ENCODE measurements at places on chromosomes 11 and 22. TPM values are rescaled to one million over a fixed set of nuclear protein-coding genes. Genes with fewer than 3 reads are reported as not detected.

DNA sequence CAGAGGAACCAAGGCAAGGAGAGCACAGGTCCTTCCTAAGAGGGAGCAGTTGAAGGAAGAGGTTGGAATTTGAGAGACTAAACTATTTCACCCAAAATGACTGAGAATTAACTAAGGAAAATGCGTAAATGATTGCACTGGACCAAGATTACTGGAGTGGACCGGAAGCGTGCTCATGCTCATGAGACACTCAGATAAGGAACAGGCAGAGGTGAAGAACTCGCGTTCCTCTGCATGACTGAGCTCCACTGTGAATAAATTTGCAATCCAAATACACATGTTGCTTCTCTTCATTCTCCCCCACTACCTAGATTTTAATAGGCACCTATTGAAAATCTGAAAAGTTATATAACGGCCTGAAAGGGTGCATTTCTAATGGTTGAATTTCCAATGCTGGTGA, 207.0 kb downstream of the KIRREL3 start:
- DNase-seq, result no peak
- H3K36me3 ChIP-seq, result no peaks in the 10 kb centered on the region
- no peak overlapping the region for H3K27ac ChIP-seq
- peaks cover 6% of the 10 kb centered on the region for H3K27me3 ChIP-seq

GRCh38 chr22:32059426-32059825, 16.4 kb downstream of the SLC5A1 start:
- H3K4me3 ChIP-seq, result no peak overlapping the region
- H3K27me3 ChIP-seq, result peaks cover 33% of the 10 kb centered on the region
- H3K27ac ChIP-seq, result no peak overlapping the region
- DNase-seq, result no peak

GRCh38 chr11:19959648-19960059, 200.6 kb downstream of the DBX1 start:
- no peaks in the 10 kb centered on the region for H3K36me3 ChIP-seq
- peaks cover 4% of the 10 kb centered on the region for H3K27me3 ChIP-seq
- peaks cover 17% of the 10 kb centered on the region for H3K4me1 ChIP-seq
- DNase-seq, result no peak
- no peak overlapping the region for H3K4me3 ChIP-seq

Gene PLAAT5
- 0.18 TPM for total RNA-seq

- no peaks in the 10 kb centered on the region for H3K27me3 ChIP-seq
- no peaks in the 10 kb centered on the region for H3K36me3 ChIP-seq
- H3K4me1 ChIP-seq, result no peaks in the 10 kb centered on the region
- no peak for DNase-seq
- no peak overlapping the region for H3K27ac ChIP-seq
- H3K4me3 ChIP-seq, result no peak overlapping the region
Observed at GRCh38 chr11:29159552-29160465, 857.0 kb downstream of the KCNA4 start.

DNA sequence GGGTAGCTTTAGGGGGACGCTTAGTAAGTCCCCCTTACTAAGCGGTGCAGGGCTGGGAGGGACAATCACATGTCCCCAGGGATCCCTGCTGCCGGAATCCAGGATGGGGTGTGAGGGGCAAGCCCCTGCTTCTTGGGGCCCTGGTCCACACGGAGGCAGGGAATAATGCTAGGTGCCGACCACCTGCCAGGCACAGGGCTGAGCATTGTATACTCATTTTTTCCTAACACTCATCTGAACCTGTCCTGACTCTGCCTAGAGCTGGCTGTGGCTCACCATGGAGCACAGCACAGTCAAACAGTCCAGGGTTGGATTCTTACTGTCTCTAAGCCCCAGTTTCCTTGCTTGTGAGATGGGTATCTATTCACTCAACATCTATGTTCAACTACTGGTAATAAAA, 1.4 kb upstream of the LTBP3 start:
- no peak overlapping the region for H3K4me3 ChIP-seq
- H3K27ac ChIP-seq, result peak overlapping the region; percentile 71
- peak; percentile 46 for DNase-seq
- peaks cover 50% of the 10 kb centered on the region for H3K4me1 ChIP-seq

Gene LGR4
- total RNA-seq, result 0.08 TPM

GRCh38 chr11:96013461-96014213, 89.7 kb upstream of the MTMR2 start:
- H3K4me3 ChIP-seq, result peak overlapping the region; percentile 62
- peaks cover 5% of the 10 kb centered on the region for H3K36me3 ChIP-seq
- H3K27me3 ChIP-seq, result no peaks in the 10 kb centered on the region
- H3K27ac ChIP-seq, result peak overlapping the region; percentile 94

- DNase-seq, result peak; percentile 23
Observed at GRCh38 chr22:19974268-19974861, 32.7 kb upstream of the TXNRD2 start.

- no peak overlapping the region for H3K4me3 ChIP-seq
- peaks cover 13% of the 10 kb centered on the region for H3K4me1 ChIP-seq
- no peaks in the 10 kb centered on the region for H3K36me3 ChIP-seq
- peaks cover 17% of the 10 kb centered on the region for H3K27me3 ChIP-seq
- no peak for DNase-seq
- no peak overlapping the region for H3K27ac ChIP-seq
Observed at GRCh38 chr11:119752946-119753345, 23.9 kb upstream of the NECTIN1 start.

GRCh38 chr11:73961321-73961720, 10.5 kb downstream of the DNAJB13 start:
- DNase-seq, result no peak
- H3K4me3 ChIP-seq, result no peak overlapping the region
- H3K27ac ChIP-seq, result no peak overlapping the region
- H3K36me3 ChIP-seq, result no peaks in the 10 kb centered on the region

GRCh38 chr22:23036684-23037428, 33.5 kb upstream of the GNAZ start:
- H3K4me3 ChIP-seq, result no peak overlapping the region
- DNase-seq, result no peak
- peak overlapping the region; percentile 66 for H3K27ac ChIP-seq
- H3K4me1 ChIP-seq, result peaks cover 9% of the 10 kb centered on the region
- H3K36me3 ChIP-seq, result no peaks in the 10 kb centered on the region
- H3K27me3 ChIP-seq, result peaks cover 9% of the 10 kb centered on the region

DNA sequence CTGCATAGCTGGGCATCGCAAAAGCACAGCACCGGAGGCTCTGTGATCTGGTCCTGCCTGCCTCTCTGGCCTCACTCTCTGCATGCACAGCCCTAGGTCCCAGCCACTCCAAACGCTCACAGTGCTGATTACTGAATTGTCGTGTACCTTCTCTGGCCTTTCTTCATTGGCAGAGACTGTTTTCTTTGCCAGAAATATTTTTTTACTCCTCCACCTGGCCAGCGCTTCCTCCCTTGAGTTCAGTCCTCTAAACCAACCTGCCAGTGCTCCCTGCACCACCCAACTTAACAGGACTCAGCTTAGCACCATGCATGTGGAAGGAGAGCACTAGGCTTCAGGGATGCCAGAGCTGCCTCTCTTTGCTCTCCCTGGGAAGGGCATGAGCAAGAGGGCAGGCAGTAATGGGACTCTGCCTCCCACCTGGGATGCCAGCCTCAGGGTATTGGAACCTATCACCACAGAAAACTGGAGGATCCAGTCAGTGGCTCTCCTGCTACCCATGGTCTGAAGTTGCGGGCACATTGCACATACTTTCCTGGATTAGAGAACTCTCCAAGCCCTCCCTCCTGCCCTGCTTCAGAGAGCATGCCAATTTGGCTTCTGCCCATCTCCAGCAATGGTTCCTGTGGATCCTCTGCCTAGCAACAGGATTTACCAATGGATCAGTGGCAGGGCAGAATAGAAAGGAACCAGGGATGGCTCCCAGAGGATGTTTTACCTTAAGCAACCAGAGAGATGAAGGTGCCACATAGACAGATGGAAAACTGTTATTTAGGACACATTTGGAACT, 37.0 kb upstream of the GNAZ start:
- H3K4me1 ChIP-seq, result peaks cover 9% of the 10 kb centered on the region
- no peaks in the 10 kb centered on the region for H3K36me3 ChIP-seq
